Stimulated activated CD8-positive, alpha-beta memory T cell treated with anti-CD3 and anti-CD28 coated beads, Interleukin-7, amount 100 ng/mL, for 24 hours (primary cell): ENCODE measurements at places on chromosomes 12 and 14.

DNA sequence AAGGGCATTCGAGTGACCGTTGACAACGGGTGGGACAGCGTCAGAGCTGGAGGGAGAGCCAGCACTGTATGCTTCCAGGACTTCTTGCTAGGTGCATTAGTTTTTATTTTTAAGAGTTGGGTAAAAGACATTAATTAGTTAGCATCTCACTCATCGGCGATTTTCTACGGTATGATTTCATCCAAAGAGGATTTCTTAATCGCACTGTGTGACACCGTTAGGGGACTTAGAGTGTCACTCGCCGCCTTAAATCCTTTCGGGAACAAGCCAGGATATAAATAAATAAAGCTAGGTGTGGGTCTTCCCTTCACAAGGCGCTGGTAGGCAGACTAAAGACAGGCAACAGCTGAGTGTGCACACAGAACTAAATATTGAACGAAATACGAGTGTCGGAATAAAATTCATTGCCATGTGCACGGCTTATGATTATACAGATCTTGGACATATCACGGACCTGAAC, 869 bp upstream of the NOVA1 start:
- DNase-seq: no peak

- DNase-seq: no peak
Measured at GRCh38 chr14:22980672-22981089, 1.7 kb downstream of the AJUBA start.

- no peak for DNase-seq
Measured at GRCh38 chr12:115320967-115321366, 637.0 kb upstream of the TBX3 start.

DNA sequence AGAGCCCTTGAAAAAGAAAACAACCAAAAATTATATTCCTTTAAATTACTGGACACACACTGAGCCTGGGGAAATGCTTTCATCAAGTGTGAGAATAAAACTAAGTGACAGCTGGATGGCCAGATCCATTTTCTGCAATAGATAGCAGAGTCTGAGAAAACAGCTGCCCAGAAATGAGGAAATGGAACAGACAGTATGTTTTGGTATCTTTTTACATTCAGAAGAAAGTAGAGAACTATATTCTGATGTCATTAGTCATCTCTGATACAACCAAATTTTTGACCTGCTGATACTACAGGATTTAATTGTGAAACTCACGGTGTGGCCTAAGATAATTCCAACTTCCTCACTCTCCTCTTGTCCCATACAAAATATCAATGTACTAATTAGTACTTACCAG, 78.2 kb downstream of the HMGA2 start:
- DNase-seq: no peak
